ENCODE measurements at places on chromosomes 7 and 10.
A peak's percentile ranks its signal among the peaks of the same experiment; 100 is the strongest.

GRCh38 chr7:81367326-81367931 is 402.4 kb downstream of the HGF start:
- DNase-seq: peak; percentile 84

GRCh38 chr10:89869592-89870156 is 168.3 kb downstream of the KIF20B start:
- DNase-seq: no peak

DNA sequence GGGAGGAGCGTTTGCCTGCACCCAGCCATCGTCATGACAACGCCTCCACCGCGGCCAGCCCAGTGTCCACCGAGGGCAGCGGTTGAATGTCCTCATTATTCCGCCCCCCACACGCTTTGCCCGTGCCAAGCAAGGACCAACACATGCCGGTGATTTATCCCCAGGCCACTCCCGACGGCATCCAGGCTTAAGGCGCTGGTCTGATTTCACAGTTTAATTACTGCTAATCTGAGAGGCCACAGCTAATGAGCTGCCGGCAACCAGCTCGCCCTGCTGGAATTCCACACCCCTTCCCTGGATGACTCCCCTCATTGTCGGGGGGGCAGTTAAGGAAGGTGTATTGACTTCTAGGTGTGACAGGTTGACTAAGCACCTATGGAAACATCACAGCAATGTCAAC is 432.3 kb downstream of the DNAJB6 start:
- no peak for DNase-seq

DNA sequence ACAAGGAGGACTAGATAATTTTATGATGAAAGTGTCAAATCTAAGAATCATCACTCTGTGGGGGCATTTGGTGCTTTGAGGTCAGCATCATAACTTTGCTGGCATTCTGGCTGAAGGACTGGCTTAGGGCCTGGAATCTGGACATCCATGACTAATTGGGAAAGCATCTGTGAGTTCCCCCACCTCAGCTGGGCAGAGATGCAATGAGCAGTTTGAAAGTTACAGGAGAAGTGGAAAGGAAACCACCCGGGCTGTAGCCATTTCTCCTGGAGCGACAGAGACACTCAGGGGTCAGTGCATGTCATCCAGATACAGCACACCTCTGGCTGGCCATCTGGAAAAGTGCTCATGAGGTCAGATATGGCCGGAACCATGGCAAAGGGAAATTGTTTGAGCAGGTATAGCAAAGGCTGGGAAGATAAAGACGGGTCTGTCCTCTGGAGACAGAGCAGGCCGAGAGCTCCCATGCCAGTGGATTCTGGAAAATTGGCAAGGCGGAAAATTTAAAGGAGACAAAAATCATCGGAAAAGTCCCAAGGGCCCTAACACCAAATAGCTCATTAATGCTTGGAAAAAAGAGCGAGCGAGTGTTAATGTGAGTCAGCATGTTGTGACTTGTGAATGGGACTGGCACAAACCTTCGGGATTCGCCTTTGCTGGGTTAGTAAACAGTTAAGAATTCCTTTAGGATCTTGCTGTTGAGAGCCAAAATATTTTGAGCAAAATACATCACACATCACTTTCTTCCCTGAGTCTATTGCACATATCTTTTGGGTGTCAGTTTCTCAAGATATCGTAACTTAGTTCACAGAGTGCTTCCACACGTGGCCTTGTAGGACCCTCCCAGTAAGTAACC is 188.4 kb upstream of the AGK start:
- DNase-seq: peak; percentile 71

DNA sequence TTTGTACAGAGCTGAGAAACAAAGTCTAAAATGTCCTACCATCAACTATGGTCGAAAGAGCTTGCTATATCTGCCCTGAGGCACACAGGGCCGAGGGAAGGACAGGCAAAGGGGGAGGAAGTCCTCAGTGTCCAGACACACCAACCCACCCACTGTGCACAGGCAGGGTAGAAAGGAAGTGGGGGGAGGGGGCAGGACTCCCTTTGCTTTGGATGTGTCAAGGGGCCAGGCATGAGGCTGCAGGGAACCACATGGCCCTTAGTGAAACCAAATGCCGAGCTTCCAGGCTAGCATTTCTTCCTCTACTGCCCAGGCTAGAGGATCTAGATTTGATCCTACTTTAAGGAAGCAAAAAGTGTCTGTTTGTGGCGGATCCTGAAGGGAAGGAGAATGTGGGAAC is 28.6 kb downstream of the KCNH2 start:
- no peak for DNase-seq

GRCh38 chr10:56632537-56632936 is 271.5 kb upstream of the ZWINT start:
- no peak for DNase-seq

GRCh38 chr7:101947899-101948298 is 130.5 kb downstream of the CUX1 start:
- DNase-seq: peak; percentile 44

DNA sequence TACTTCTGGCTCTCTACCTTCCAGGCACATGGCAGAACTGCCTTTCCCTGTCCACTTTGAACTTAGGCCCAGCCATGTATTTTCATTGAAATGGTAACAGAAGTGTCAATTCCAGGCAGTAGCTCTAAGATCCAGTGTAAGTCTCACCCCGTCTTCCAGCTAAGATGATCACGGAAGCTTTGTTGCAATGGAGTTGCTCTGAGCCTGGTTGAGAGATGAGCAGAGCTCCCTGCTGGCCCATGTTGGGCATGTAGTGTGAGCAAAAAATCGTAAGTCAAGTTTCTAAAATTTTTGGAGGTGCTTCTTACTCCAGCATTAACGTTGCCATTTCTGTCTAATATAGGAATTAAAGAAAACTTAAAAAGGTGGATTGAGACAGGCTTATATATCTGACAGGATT is 274.4 kb downstream of the IPMK start:
- no peak for DNase-seq

- DNase-seq: no peak
Measured at GRCh38 chr10:11113156-11113555, 95.5 kb downstream of the CELF2 start.

DNA sequence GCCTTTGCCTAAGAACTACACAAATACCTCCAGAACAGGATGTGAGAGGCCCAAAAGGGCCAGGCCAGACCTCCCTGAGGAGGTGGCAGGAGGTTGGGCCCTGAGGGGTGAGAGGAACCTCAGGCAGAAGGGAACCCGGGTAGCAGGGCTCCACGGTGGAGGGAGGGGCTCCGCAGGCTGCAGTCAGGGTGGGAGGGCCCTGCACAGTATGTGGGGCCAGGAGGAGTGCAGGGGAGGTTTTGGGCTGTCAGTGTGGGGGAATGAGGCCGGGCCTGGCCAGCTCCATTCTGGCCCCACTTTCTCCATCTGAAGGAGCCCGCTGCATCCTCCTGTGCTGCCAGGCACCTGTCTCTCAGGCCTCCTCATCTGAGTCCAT is 25.9 kb downstream of the DNAJB12 start:
- DNase-seq: no peak

GRCh38 chr7:90948085-90948484 is 316.1 kb upstream of the FZD1 start:
- DNase-seq: no peak

DNA sequence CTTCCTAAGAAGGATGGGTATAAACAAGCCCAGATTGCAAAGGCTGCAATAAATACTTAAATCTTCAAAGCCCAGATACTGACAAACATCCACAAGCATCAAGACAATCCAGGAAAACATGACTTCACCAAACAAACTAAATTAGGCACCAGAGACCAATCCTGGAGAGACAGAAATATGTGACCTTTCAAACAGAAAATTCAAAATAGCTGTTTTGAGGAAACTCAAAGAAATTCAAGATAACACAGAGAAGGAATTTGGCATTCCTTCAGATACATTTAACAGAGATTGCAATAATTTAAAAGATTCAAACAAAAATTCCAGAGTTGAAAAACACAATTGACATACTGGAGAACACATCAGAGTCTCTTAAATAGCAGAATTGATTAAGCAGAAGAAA is 23.0 kb downstream of the GSDME start:
- DNase-seq: peak; percentile 39

DNA sequence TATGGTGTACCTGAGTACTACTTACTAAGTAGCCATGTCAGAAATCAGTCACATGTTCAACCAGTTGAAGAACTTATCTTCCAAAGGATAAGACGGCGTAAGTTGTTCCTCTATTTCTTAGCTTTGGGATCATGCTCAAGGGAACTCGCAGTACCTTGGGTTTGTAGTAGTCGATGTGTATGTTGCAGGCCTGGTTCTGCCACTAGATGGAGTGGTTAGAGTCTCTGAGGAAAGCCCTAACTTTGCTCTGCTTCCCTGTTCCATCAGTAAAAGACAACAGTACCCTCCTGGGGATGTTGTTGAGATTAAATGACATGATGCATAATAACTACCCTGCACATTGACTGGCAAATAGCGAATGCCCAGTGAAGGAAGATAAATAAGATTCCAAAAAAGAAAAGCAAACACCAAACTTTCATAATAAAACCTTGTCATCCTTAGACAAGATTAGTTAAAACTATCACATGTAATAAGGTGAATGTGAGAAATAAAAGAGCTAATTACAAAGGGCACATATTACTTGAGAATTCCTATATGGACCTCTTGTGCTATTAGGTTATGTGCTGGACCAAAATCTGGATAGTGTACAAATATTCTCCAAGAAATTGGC is 165.9 kb downstream of the ABCA13 start:
- DNase-seq: peak; percentile 14

- no peak for DNase-seq
Measured at GRCh38 chr7:104964626-104965236, 49.3 kb upstream of the KMT2E start.

- no peak for DNase-seq
Measured at GRCh38 chr7:91263384-91264045, 718 bp upstream of the FZD1 start.

DNA sequence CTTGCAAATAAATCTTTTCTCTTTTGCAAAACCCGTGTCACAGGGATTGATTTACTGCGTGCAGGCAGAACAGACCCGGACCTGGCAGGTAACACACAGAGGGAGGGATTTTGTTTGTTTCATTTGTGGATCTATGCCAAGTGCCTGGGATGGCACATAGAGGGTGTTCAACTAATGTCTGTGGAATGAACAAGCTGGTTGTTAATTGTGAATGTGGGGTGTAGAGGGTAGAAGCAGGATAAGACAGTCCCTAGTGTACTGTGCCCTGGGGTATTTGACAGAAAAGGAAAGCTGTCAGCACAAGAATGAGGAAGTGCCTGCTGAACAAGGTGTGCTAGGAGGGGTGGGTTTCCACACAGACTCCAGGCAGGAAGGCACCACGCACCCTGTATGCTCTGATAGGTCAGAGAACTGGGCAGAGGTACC is 331.8 kb downstream of the CALN1 start:
- DNase-seq: no peak

GRCh38 chr10:84659497-84660439 is 331.4 kb downstream of the CCSER2 start:
- no peak for DNase-seq

DNA sequence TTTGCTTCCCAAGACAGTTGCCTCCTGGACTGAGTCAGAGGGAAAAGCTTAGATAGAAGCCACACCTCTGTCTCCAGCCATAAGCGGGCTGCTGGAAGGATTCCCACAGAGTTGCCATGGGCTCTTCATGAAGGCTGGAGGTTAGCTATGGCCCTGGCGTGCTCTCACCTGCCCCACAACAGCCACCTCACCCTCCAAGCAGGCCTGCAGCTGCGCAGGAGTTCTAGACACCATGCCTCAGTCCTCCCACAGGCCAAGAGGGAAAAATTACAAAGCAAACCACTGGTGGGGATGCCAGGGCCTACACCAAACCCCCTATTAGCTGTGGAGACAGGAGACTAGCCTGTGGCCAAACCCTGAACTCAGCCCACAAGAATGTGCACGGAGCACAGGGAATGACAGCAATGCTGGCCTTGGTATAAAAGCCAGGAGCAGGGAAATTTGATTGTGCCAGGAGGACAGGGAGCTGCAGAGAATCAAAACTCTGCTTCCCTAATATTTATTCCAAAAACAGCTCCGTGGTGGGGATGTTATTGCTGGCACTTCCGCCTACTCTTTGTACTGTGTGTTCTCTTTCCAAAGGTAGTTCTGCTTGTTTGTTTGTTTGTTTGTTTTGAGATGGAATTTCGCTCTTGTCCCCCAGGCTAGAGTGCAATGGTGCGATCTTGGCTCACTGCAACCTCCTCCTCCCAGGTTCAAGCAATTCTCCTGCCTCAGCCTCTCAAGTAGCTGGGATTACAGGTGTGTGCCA is 60.3 kb upstream of the STK17A start:
- DNase-seq: peak; percentile 37

DNA sequence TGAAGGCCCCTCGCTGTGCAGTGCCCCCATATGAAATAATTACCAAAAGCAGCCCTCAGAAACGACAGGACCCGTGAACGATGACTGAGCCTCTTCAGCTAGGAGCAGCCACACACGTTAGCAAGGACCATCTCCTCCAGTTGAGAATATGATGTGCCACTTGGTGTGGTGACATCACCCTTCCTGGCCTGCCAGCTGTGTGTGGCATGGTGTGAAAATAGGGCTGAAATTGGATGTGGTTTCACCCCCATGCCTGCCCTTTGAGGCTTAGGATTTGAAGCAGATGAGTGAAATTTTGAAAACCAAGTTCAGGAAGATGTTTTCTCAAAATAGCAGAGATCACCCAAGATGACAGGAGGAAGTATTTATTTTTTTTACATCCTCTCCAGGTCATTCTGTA is 49.1 kb upstream of the BTBD16 start:
- no peak for DNase-seq

DNA sequence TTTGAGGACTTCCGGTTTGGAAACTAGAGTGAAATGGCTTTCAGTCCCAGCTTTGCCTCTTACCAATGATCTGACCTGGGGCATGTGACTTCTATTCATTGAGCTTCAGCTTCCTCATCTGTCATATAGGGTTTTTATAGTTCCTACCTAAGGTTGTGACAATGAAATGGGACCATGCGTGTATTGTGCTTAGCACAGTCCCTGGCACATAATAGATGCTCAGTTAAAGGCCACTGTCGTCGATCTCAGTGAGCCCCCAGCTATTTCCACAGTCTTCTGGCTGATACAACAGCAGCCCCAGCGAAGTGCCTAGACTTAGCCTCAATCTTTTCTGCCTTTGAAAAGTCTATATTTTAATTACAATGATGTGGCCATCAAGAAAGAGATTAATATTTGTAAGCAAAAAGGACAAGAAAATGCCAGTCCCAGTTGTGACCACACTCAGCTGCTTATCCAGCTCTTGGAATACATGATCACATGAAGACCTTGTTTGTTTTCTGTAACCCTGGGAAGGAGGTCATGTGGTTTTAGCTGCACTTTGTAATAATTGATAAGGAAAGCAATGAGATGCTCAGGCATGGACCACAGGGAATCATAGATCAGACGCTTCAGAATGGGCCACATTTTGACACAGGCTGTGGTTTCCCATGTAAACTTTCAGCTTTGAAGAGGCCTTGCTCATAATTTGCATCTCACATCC is 44.6 kb downstream of the VWA2 start:
- no peak for DNase-seq

- no peak for DNase-seq
Measured at GRCh38 chr10:22978287-22978686, 50.4 kb downstream of the ARMC3 start.

GRCh38 chr7:148306759-148307158 is 283.8 kb upstream of the C7orf33 start:
- DNase-seq: no peak

GRCh38 chr10:3729397-3729976 is 55.5 kb downstream of the KLF6 start:
- DNase-seq: peak; percentile 30
